ENCODE measurements at places on chromosomes 5 and 9.

DNA sequence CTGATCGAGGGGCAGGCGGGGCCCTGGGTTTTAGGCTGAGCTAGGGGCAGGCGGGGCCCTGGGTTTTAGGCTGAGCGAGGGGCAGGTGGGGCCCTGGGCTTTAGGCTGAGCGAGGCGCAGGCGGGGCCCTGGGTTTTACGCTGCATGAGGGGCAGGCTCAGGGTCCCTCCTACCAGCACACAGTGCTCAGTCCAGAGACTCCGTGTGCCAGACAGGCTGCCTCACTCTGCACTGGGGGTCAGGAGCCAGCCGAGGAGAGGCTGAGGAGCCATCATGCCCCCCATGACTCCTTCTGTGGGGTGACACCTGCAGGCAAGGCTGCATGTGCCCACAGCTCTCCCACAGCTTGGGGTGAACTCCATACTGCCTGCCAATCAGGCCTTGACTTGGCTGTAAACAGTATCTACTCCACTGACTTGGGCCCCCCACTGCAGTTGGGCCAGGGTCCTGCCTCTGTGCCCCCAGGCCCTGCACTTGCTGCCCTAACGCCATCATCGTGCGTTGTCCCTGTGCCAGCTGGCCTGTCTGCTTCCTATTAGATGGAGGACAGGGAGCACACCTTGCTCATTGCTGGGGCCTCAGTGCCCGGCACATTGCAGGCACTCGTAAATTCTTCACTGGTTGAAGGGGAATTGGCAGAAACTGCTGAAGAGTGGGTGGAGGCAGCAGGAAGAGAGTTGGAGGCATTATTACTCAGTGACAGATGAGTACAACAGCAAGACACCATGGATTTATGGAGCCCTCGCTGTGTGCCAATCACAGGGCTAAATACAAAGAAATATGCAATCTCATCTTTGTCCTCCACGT, 78.6 kb downstream of the AMBP start:
- DNase-seq, result no peak

- DNase-seq, result no peak
Measured at GRCh38 chr5:1227667-1228066, 2.5 kb downstream of the SLC6A18 start.

- DNase-seq, result no peak
Measured at GRCh38 chr9:120482424-120483186, 97.4 kb downstream of the CDK5RAP2 start.

DNA sequence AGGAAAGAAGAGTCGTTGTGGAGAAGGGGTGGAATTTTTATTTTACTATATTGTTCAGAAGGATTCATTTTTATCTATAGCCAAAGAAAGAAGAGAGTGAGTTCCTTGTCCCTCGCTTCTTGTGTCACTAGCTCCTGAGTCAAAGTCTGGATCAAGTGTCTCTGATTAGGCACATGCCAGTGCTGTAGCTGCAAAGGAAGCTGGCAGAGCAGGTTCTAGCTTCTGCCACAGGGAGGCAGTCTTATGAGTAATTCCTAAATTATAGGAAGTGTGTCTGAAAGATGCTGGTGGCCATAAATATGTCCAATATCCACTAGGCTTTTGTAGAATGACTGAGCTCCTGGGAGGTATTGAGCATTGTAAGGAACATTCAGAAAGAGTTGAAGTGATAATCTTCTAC, 84.7 kb downstream of the DOCK2 start:
- DNase-seq, result no peak

GRCh38 chr5:56688402-56688801, 126.9 kb upstream of the MAP3K1 start:
- no peak for DNase-seq

- no peak for DNase-seq
Measured at GRCh38 chr5:139651043-139651834, 3.1 kb downstream of the CXXC5 start.

DNA sequence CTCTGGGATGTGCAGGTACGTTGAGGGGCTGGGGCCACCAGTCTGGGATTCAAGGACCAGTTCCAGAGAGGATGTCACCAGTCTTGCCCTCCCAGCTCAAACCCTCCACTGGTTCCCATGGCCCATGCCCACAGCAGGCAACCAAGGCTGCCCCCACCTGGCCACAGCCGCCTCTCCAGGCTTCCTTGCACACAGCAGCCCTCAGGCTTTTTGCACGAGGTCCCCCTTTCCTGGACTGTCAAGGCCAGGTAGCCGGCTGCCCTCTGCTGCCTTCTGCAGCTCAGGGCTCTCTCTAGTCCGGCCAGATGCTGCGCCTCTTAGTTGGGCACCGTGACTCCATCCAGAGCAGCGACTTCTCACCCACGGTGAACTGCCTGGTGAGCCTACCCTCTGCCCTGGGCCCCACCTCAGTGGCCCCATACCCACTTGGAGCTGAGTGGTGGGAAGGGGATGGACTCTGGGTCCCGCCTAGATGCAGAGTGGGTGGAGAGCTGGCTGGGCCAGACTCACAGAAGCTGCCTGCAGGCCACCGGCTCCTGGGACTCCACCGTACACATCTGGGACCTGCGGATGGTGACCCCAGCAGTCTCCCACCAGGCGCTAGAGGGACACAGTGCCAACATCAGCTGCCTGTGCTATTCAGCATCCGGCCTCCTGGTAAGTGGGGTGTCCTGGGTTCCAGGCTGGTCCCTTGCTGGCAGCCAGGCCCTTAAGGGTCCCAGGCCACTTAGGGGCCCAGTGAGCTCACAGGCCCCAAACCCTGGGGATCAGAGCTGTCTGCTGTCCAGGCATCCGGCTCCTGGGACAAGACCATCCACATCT, 2.9 kb downstream of the WDR38 start:
- DNase-seq, result no peak

DNA sequence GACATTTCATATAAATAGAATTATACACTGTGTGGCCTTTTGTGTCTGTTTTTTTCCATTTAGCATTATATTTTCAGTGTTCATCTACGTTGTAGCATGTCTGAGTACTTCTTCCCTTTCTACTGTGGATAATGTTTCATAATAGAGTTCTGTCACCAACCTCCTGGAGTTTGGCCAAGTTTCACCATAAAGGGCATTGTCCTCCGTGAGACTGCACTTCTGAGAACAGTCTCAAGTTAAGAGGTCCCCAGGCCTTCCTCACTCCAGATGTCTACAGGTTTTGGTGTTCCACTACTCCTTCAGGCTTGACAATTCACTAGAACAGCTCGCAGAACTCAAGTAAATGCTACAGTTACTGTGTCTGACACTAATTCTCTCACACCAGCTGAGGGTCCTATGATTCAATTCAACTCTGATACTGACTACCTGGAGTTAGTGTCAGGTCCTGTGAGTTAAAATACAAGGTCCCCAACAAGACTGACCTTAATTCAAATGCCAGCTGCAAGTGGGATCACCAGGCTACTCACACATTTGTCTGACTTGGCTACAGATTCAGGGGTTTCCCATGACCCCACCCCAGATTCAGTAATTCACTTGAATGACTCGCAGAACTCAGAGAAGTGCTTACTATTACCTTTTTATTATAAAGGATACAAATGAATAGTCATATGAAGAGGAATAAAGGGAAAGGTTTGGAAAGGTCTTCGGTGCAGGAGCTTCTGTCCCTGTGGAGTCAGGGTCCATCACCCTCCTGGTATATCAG, 31.1 kb downstream of the SLC35A4 start:
- DNase-seq, result no peak

DNA sequence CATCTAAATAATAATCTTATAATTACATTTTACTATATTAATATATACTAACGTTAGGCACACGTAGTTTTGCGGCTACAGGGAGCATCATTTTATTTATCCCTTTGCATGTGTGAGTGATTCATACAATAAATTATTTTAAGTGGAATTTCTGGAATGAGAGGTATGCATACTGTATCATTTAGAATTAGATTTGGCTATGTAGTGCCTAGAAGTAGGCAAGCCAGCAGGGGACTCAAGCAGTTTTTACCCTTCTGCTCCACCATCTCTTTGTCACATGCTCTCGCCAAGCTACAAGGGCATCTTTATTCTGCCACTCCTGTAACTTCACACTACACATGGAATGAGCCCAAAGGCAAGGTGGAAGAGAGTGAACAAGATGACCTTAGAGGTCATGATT, 60.8 kb downstream of the MEGF10 start:
- no peak for DNase-seq

DNA sequence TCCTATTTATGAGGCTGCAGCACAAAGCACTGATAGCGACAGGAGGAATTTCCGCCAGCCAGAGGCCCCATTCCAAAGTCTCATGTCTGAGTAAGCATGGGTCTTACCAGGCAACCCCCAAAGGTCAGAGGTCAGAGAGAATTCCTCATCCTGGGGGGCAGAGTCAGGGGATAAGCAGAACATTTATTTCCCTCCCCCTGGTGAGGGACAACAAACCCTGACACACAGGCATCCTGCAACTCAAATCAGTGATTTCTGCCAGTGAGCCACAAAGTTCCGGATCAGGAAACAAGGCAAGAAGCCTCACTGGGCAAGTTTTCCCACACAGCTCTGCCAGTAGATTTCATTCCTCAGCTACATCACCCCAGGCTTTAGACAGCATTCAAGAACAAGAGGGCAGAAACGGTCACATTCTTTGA, 37.0 kb downstream of the ADAMTS12 start:
- no peak for DNase-seq

DNA sequence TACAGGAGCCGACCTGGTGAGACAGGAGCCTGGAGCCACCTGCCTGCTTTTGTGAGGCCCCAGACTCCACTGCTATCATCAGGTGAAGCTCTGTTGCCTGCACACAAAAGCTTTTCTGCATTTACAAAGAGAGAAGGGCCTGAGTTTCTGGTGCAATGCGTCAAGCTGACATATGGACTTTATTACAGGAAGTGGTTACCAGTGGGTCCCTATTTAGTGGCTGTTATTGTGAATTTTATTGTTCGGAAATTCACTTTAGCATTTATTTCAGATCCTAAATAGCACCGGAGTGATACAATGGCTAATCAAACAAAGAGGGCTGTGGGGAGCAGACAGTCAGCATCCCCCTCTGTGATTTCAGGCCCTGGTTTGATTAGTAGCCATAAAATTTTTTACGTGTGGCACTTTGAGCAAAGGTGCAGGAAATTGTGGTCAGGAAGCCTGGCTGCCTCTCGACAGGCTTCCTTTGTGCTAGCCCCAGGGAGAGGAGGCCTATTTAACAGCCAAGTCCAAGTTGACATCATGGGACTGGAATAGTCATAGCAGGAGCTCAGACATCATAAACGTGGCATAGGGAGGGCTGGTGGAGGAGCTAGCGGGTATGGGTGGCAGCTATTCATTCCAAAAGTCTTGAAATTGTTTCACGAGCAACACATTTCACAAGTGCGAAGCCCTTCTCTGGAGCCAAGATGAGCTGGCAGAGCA, 8.4 kb downstream of the TGFBI start:
- DNase-seq, result no peak

DNA sequence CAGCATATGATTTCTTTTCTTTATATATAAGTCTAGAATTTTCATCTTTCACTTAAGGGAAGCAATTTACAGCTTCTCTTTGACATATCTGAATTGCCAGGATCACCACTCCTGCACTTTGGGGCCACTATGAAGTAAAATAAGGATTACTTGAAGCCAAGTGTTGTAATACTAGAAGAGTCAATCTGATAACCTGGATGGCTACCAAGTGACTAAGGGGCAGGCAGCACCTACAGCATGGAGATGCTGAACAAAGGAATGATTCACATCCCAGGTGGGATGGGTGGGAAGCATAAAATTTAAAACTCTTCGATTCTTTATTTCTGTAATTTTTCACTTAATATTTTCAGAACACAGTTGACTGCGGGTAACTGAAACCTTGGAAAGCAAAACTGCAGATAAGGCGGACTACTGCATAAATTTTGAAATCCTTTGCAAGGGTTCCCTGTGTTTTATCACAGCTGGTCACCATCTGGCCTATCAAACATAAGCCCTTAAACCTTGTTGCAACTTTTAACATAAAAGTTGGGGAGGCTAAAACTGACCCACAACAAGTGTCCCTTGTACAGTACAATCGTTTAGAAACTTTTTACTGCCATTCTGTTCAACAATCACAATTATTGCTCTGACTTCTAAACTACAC, 31.2 kb downstream of the NR3C1 start:
- no peak for DNase-seq

DNA sequence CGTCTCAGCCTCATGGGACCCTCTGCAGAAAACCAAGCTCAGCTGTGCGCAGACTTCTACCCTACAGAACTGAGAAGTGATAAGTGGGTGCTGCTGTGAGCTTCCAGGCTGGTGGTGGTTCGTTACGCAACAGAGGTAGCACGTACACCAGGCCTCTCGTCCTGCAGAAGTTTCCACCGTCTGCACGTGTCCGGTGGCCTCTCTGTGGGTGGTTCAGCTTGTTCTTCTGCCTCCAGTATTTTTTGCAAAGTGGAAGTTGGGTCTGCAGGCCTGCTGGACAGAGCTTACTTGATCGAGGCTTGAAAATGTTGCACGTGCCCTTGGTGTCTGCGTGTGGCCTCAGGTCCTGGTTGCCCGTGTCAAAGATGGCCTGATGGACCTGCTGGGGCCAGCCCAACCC, 27.5 kb downstream of the KCNT1 start:
- no peak for DNase-seq

DNA sequence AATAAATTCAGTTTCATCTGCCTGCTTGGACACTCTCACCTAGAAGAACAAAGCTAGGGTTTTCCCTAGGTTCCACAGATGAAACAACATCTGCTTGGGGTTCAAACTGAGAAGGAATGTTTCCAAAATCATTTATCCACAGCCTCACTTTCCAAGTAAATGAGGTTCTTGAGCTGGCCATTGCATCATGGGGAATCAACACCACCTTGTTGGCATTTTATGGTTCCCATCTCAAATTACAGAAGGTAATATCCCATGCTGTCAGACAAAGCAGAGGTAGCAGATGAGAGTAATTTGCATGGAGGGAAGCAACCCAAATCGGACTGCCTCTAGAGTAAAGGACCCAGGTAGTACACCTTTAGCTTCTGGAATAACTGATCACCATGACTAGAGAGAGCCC, 10.5 kb upstream of the NR4A3 start:
- DNase-seq, result no peak
